RPMI8226 (cell line): ENCODE measurements at places on chromosomes 11 and 22.
A peak's percentile ranks its signal among the peaks of the same experiment; 100 is the strongest.

DNA sequence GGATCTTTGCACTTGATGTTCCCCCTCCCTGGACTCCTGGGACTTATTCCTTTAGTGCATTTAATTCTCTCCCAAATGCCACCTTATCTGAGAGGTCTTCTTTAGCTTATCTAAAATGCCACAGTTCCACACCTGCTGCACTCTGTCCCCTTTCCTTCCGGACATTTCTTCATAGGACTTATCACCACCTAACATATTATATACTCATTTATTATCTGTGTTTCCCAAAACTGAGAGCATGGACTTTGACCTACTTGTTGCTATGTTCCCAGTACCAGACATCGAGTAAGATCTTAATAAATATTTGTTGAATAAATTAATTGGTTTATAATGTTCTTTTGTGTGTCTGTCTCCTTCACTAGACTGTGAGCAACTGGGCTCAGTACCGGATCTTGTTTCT, 585.3 kb downstream of the INSC start:
- DNase-seq: no peak

- DNase-seq: peak; percentile 61
Observed at GRCh38 chr11:66902486-66903177, 45.8 kb downstream of the LRFN4 start.

- no peak for DNase-seq
Observed at GRCh38 chr11:102669664-102670063, 35.9 kb downstream of the MMP27 start.

- DNase-seq: no peak
Observed at GRCh38 chr22:38327396-38327795, 10.2 kb upstream of the CSNK1E start.

GRCh38 chr11:119509282-119509841, 86.4 kb upstream of the THY1 start:
- no peak for DNase-seq

GRCh38 chr11:128884703-128885338, 6.3 kb upstream of the KCNJ5 start:
- peak; percentile 62 for DNase-seq

GRCh38 chr11:116511684-116512083, 261.1 kb downstream of the BUD13 start:
- no peak for DNase-seq

DNA sequence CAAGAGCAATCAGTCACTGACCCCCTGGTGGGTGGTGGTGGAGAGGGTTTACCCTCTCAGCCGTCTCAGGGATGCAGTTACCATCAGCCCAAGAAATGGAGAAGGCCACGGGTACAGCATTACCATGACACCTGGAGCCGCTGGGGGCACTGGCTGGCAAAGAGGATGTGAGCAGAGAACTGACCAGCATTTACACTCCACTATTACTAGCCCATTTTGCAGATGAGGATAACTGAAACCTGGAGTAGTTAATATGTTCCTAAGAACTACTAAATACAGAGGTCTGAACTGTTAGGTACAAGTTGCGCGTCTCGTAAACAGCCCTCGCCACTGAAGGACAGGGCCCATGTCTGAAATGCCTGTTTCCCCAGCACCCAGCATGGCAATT, 79.0 kb downstream of the TIMP3 start:
- peak; percentile 5 for DNase-seq

DNA sequence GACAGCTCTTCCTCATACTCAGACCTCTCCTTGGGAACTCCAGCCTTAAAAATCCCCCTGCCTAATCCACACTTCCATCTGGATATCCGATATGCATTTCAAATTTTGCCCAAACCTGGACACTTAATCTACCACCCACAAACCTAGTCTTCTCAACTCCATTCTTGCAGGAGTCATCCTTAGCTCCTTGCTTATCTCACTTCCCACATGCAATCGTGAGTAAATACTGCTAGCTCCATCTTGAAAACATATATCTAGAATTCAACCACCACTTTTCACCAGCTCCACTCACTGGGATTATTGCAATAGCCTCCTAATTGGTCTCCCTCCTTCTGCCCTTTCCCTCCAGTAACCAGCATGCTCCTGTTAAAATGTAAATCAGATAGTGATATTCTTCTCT, 2.6 kb upstream of the MYOD1 start:
- DNase-seq: no peak

GRCh38 chr11:34354782-34355181, 3.0 kb downstream of the ABTB2 start:
- DNase-seq: no peak

DNA sequence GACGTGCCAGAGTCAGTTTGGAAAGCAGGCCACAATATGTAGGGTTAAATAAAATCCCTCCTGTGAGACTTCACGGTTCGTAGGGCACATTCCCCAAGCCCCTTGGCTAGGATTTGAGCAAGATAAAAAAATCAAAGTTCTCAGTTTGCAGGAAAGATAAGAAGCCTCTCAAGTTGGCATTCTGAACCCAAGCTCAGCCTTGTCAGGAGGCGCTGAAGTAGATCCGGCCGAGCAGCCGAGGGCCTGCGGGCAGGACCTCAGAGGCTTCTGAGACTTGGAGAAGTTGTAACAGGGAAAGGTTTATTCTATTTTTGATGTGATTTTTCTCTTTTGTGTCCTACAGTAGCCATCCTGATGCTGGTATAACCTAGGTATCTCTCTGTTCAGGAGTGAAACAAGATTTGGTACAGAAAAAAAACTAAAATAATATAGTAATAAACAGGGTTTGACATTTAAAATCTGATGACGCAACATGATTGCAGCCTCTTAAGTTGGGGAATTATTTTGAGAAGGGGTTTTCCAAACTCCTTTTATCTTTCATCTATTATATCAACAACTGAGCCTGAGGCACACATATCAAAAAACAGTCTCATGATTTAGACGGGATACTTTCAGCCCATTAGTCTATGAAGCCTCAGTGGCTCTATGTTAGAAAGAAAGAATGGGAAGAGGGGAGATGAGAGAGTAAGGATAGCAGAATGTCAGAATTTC, 10.1 kb downstream of the PATE2 start:
- DNase-seq: no peak

- DNase-seq: no peak
Observed at GRCh38 chr11:95507794-95508193, 276.8 kb upstream of the SESN3 start.

DNA sequence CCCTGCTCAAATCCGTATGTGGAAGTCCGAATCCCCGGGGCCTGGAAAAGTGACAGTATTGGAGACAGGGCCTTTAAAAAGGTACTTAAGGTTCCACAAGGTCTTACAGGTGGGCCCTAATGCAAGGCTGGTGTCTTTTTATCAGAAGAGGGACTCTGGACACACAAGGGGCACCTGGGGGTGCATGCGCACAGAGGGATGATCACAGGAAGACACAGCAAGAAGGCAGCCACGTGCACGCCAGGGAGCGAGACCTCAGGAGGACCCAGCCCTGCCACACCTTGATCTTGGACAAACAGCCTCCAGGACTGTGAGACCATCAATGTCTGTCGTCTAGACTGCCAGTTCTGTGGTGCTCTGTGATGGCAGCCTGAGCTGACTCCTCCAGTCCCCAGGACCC, 96.5 kb downstream of the SHANK2 start:
- DNase-seq: no peak

DNA sequence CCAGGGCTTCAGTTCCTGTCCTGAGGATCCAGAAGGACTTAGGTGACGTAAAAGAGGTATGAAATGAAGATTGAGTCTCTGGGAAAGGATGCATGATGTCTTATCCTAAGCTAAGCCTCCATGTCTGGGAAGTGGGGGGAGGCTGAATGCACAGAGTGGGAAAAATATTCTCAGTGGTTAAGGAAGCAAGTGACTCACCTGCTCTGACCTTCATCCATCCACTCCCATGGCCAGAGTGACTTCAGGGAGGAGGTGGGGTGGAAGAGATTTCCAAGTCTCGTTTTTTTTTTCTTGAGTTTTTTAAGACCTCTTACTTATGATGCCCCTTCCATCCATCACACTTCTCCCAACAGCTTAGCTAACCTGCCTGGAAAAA, 32.5 kb upstream of the POLD3 start:
- DNase-seq: no peak

- DNase-seq: no peak
Observed at GRCh38 chr11:26696330-26696729, 25.5 kb downstream of the SLC5A12 start.

DNA sequence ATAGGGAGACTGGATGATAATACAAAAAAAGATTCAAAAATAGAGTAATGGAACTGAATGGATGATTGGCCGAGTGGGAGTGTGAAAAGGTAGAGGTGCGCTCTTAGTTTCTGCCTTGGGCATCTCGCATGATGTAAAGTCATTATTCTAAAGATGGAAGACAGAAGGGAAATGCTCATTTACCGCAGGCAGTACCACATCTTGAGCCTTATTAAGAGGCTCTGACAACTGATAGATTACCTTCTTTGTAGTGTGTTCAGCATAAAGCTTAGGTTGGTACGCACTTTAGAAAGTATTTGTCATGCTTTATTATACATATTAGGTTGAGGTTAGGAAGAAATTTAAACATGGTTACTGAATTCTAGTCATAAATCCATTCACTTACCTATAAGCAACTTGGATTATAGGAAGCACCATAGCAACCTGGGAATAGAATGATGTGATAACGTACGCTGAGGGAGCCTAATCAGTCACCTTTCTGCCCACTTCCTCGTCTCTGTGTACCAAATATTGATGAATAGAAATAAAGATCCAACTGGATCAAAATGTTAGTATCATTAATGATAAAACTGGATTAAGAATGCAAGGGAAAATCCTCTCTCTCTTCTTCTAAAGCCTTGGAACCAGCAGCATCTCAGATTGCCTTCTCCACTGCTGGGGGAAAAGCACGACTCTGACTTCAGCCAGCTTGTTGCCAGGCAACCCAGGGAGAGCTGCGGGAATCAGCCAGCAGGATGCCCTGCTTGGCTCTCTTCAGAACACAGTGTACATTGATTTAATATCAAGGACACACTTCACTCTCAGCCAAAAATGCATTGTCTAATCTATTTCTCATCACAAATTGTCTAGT, 29.0 kb upstream of the VWA5A start:
- DNase-seq: no peak

DNA sequence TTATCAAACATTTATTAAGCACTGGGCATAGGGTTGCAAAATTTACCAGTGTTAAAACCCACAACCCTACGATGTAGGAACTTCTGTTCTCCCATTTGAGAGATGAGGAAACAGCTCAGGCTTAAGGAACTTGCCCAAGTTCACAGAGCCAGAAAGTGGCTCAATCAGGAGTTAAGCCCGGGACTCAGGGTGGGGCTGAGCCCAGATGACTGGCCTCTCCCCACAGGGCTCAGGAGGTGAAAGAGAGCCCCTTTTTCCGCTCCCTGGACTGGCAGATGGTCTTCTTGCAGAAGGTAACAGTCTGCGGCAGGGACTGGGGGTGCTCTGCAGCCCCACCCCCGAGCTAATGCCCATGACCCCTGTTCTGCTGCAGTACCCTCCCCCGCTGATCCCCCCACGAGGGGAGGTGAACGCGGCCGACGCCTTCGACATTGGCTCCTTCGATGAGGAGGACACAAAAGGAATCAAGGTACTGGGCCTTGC, 5.6 kb upstream of the ANKRD13D start:
- DNase-seq: no peak

DNA sequence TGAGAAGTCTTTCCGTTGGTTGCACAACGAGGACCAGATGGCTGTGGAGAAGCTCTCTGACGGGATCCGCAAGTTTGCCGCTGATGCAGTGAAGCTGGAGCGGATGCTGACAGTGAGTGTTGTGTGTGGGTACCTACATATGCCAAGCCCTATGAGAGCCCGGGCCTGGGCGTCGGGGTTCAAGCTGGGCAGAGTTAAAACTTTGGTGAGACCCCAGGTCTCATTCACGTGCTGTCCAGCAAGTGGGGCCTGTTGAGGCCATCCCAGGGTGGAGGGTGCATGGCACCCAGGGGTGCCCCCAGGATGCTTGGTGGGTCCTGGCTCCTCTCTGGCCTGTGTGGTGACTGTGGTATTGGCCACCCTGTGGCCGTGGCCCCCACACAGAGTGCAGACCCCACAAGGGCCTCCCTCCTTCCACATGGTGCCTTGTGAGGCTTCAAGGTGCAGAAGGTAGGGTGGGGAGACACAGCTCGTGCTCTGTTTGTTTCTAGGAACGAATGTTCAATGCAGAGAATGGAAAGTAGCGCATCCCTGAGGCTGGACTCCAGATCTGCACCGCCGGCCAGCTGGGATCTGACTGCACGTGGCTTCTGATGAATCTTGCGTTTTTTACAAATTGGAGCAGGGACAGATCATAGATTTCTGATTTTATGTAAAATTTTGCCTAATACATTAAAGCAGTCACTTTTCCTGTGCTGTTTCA, 12.8 kb downstream of the GATD1 start:
- no peak for DNase-seq

GRCh38 chr11:74989260-74989638, 516 bp downstream of the NEU3 start:
- peak; percentile 56 for DNase-seq

DNA sequence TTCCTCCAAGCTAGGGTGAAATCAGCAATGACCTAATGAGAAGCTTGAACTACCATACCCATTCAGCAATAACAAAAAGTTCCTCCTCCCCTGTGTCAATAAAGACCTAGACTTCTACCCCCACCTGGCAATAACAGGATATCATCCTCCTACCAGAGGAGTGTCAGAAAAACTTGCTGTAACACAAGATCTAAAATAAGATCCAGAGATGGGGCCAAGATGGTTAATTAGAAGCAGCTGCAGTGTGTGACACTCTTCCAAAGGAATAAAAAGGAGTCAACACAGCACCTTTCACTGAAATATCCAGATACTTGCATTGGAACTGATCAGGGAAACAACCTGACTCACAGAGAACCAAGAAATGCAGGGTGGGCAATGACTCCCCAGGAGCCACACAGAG, 84.4 kb upstream of the ARHGAP42 start:
- DNase-seq: no peak

GRCh38 chr11:134802116-134802515, 390.1 kb upstream of the B3GAT1 start:
- no peak for DNase-seq
